D341Med (cell line): ENCODE measurements at places on chromosomes 4 and X.

GRCh38 chr4:153205757-153206156 lies 1.5 kb downstream of the TRIM2 start:
- no peak for DNase-seq

- no peak for DNase-seq
Measured at GRCh38 chr4:95532305-95532704, 16.5 kb downstream of the UNC5C start.

GRCh38 chr4:138632856-138633579 lies 382.6 kb upstream of the NOCT start:
- no peak for DNase-seq

GRCh38 chr4:8331575-8331955 lies 62.0 kb downstream of the HTRA3 start:
- DNase-seq = no peak

- no peak for DNase-seq
Measured at GRCh38 chr4:87620491-87620890, 12.2 kb downstream of the DSPP start.

GRCh38 chr4:1711571-1712215 lies 426 bp downstream of the SLBP start:
- no peak for DNase-seq

DNA sequence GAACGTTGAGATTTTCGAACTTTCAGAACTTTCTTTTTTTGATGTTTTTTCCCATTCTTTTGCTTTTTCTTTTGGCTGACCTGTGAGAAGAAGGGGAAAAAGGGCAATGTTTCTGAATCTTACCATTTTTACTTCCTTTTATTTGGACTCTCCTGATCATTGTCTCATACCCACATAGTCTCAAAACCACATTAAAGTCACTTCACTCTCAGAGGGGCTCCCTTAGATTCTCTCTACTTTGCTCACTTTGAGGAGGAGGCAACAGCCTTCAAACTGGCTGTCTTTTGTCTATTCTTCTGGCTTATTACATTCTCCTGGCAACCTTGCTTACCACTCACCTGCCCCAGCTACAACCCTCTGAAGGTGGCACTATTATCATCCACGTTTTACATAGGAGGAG lies 3.7 kb downstream of the CXCL9 start:
- no peak for DNase-seq

DNA sequence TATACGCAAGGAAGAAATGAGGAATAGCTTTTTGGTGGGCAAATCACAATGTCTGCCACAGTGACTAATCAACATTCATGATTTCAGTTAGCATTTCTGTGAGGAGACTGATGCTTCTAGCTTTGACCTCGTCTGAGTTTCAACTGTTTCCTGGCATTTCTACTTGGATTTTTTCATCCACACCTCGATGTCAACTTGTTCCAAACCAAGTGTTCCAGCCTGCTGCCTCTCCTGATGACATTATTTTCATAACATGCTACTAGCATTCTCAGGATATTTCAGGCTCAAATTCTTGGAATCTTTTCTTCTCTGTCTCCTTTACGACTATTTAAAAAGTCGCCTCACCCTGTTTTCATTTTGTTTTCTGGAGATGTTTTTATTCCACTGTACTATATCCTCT lies 90.3 kb upstream of the TEX13D start:
- DNase-seq = no peak

DNA sequence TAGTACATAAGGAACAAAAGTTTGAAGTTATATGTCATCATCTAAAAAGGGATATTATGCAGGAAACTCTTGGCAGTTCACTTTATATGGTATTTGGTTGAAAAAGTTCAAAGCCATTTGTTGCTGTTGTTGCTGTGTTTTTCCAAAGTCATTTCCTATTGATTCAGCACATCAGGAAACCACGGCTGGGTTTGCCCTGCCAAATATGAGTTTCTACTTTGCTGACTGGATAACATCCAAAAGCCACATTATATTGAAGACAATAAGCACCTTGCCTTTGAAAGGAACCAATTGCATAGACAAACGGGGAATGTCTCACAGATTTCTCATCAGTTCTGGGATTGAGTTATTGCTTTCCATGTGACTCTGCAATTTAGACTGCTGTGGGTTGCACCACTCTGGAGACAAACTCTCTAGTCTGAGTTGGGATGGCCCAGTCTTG lies 206.1 kb downstream of the SLC39A8 start:
- DNase-seq = no peak

- DNase-seq = no peak
Measured at GRCh38 chr4:3021627-3022026, 52.7 kb downstream of the HTT-AS start.

DNA sequence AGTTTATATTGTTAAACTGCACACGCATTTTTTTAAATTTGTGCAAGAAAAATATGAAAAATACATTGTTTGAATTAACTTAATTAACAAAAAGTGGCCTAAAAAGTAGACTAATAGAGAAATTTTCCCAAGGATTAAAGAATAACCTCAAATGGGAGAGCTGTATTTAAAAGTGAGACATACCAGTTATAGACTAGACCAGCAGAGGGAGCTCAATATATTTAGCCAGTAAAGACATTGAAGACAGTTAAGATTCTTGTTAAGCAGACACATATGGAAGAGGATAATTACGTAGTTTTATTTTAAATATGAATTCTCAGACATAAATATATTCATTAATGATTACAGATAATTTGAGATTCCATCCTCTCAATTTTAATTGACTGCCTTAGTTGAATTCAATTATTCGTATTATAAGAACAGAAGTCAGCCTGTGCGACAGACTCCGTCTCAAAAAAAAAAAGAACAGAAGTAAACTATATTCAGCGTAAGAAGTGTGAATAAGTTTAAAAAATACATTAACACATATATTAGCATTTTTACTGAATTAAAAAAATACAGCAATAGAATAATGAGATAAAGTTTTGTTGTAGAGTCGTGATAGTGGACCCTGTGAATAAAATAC lies 64.8 kb downstream of the GLRA3 start:
- peak; percentile 35 for DNase-seq

GRCh38 chr4:108393890-108394472 lies 225.2 kb upstream of the LEF1 start:
- DNase-seq = no peak

DNA sequence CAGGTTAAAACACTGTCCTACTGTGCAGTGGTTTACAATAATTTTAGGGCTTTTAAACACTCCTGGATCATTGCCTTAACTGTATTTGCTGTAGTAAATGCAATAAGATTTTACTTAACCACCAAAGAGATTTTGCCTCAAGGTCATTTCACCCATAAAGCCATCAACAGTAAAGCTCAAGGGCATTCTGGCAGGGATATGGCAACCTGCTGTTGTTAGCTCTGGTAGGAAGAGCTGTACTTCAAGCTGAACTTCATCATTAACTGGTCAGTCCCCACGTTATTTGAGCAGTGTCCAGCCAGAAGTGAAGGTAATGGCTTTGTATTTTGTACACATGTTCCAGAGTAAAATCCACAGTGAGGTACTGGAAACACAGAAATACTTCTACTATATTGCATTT lies 26.9 kb upstream of the MAOA start:
- DNase-seq = no peak

GRCh38 chr4:79177388-79177787 lies 148.5 kb downstream of the NAA11 start:
- no peak for DNase-seq
